ENCODE measurements at places on chromosomes 3 and 15.

GRCh38 chr3:154749514-154749913 lies 319.5 kb upstream of the GPR149 start:
- DNase-seq = no peak

DNA sequence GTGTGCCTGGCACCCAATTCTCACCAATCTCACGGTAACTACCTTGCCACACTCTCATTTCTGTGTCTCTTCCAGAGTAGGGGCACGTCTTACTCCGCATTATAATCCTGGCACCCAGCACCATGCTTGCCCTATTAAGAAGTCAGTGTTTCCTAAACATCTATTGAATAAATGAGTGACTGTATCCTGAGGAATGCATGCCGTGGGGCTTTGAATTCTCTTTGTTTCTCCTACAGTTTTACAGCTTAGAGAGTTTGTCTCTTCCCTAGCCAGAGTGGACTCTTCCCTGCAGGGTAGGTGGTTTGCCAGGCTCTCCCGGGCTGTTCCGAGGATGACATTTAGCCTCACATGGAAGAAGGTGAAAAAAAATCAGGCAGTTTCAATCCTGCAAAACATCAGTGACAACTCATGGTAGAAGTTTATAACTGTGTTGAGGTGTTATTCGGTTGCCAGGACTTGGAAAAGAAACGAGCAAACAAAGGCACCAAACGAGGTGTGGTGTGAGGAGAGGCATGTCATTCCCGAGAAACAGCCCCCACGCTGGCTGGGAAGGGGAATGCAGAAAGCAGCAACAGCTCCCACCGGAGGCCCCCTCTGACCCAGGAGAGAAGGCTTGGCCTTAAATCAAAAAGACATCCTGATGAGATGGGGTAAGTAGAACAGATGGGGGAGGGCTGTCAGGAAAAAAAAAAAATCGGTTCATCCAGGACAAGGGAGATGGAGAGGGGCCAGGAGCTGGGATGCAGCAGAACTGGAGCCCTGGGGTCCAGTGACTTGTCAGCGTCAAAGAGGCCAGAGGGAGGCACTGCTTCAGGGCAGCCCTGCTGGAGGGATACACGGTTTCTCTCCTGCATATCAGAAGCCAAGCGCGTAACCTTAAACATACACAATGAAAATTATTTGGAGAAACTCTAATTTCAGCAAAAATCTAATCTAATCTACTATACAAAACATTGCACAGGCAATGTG lies 168.4 kb upstream of the ARRDC4 start:
- DNase-seq = peak; percentile 54

DNA sequence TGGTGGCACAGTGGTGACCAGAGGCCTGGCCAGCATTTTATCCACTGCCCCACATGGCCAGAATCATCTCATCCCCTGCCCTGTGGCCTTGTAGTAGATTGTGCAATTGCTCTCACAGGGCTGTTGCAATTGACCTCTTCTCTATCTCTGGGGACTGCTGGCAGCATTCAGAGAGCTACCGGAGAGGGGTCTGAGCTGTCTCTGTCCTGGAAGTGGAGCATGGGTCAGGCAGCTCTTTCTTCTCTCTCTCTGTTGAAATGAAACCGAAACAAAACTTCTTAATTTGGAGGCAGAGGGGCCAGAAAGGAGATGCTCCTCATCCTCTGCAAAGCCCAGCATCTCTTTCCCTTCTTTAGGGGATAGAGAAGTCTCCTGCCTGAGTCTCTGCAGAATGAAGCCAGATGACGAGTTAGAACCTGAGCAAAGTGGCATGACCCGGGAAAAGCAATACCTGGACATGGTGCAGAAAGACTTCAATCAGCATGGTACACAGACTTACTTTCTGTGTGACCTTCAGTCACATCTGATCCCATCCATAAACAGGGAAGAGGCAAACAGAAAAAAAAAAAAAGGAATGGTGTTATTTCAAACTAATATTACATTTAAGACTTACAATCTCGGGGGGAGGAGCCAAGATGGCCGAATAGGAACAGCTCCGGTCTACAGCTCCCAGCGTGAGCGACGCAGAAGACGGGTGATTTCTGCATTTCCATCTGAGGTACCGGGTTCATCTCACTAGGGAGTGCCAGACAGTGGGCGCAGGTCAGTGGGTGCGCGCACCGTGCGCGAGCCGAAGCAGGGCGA lies 144.5 kb upstream of the BCL6 start:
- no peak for DNase-seq

DNA sequence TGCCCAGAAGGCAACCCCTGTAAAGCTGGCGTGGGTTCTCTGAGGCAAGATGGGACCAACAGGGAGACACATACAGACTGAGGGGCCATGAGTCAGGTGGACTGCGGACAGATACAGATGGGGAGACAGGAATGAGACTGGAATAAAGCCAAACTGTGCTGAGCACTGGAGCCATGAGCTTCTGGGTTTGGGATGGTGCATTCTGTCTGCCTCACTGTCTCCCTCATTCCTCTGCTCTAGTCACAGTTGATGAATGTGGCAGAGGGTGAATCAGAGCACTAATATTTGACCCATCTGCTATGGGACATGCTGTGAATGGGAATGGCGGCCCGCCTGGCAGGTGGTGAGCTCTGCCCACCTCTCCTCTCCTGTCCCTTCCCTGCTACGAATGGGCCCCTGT lies 262.9 kb downstream of the EPHB1 start:
- DNase-seq = no peak

GRCh38 chr15:40737048-40737447 lies 18.0 kb downstream of the RMDN3 start:
- no peak for DNase-seq

GRCh38 chr15:50064673-50065072 lies 54.4 kb downstream of the ATP8B4 start:
- no peak for DNase-seq
